Lung (tissue), 17 donors: ENCODE measurements at places on chromosomes 7 and 10. TPM values are rescaled to one million over a fixed set of nuclear protein-coding genes. Genes with fewer than 3 reads are reported as not detected.

- DNase-seq, result no peak
Observed at GRCh38 chr10:63554657-63555056, 33.5 kb downstream of the REEP3 start.

- DNase-seq, result peak; percentile 93
Observed at GRCh38 chr10:96043033-96043892, at the start of gene CCNJ. TSS of gene CCNJ (plus strand) at chr10:96043583. CDS start at chr10:96044394, 811 bp downstream.

- DNase-seq, result no peak
Observed at GRCh38 chr7:16554518-16555236, 28.1 kb downstream of the LRRC72 start.

DNA sequence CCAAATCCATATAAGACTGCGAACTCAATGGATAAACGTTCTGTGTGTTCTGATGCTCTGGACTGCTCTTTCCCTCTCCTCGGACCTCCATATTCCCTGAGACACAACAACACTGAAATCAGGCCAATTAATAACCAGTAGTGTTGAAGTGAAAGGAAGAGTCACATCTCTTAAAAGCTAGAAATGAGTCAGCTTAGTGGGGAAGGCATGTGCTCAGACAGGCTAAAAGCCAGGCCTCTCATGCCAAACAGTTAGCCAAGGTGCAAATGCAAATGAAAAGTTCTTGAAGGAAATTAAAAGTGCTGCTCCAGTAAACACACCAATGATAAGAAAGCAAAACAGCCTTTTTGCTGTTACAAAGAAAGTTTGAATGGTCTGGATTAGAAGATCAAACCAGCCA is 29.3 kb downstream of the TNS3 start:
- no peak for DNase-seq

GRCh38 chr10:78584681-78585080 is 484.1 kb upstream of the ZMIZ1 start:
- peak; percentile 64 for DNase-seq

DNA sequence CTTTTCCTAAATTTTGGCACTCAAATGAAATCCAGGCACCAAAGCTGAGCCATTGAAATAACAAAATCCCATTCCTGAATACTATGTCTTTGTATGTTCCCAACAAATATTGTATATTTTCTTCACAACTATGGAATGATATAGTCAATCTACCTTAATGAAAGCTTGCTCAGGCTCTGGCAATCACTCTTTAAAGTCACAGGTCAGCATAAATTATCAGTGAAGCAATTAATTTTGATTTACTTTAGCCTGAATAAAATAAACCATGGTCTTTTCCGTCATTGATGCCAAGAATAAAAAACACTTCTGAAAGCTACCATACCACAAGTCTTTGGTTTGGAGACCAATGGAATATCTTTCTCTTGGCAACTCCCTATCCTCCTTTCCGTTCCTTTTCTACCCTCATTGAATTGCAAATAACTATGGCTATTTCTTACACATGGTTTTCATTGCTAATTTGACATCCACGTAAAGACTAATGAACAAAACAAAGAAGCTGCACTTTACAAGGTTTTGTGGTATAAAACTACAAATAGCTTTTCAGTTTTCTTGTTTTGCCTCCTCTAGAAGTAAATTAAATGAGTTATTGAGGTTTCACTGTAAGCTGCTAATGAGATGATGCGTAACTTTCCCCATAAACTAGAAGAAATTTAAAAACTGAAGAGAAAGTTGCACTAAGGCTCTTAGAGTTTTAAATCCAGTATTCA is 166.6 kb downstream of the TAX1BP1 start:
- DNase-seq, result no peak

DNA sequence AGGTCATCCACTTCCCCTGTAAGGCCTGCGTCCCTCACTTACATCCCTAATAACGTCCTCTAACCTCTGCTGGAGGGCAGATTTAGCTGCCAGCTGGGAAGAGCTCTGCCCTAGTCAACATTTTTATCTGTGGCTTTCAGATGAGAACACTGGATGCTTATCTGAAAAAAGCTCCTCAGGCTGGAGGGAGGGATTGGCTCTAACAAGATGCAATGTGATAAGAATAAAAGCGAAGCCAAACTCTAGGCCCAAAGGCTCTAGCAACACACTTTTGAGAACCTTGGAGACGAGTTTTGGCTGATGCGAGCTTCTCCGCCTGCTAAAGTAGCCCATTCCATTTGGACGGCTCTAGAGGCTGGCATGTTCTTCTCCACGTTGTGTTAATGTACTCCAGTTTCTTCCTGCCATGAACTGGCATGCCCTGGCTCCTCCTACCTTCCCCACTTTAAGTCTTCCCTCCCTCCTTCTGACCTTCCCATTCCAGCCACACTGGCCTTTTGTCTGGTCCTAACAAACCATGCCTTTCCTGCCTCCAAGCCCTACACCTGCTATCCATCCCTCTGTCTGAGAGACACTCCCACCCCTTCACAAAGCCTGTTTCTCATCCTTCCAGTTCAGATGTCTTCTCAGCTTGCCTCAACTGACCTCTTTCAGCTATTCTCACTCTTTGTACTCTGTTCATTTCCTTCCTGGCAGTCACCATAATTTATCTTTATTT is 62.5 kb upstream of the ATRNL1 start:
- DNase-seq, result no peak

GRCh38 chr7:105216786-105217185 is 171.9 kb downstream of the SRPK2 start:
- no peak for DNase-seq

- no peak for DNase-seq
Observed at GRCh38 chr10:127036987-127037386, 131.8 kb downstream of the DOCK1 start.

DNA sequence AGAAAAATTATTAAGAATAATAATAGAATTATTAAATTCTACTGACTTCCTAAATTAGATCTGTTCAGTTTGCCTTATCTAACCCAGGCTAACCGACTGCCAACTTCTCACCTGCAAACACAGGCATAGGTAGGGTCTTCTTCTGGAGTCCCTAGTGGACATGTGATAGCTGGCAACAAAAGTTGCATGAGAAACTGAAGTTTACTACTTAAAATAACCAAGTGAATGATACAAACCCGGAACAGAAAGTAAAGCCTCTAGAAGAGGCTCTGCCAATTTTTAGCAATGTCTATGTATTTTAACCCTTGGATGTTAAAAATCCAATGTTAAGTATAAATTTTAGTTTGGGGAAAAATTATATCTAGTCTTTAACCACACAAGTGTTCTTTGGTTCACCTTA is 37.6 kb downstream of the NDUFB2 start:
- DNase-seq, result no peak

DNA sequence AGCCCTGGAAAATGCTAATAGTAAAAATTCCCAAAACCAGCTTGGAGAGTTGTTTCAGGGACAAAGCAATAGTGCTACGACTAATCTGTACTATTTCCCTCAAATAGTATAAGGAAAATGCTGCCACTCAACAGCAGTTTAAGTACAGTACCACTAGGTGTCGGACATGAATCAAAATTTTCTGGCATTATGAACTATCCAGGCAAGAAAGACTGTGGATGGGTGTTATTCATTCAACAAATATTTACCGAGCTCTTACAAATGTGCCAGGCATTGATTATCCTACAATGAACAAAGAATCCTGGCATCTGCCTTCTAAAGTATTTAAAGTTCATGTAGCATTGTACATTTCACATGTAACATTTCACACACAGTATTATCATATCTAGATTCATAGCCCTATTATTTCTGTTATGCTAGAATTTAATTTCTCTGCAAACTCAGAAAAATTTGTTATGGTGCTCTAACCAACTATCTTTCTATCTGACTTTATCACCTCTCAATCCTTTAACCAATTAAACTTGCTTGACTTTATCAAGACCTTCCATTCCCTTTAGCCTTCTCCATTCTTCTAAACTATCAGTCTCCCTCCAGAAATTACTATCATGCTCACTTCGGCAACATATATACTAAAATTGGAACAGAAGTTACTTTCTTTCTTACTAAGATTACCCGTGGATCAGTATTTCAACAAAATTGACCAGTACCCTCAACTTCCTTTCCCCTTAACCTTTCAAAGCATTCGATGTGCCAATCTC is 80.6 kb downstream of the ARHGAP21 start:
- peak; percentile 88 for DNase-seq

GRCh38 chr10:31930023-31930751 is 1.6 kb upstream of the ARHGAP12 start:
- DNase-seq, result peak; percentile 65

GRCh38 chr7:2433713-2434550 is 30.5 kb downstream of the CHST12 start:
- DNase-seq, result no peak

DNA sequence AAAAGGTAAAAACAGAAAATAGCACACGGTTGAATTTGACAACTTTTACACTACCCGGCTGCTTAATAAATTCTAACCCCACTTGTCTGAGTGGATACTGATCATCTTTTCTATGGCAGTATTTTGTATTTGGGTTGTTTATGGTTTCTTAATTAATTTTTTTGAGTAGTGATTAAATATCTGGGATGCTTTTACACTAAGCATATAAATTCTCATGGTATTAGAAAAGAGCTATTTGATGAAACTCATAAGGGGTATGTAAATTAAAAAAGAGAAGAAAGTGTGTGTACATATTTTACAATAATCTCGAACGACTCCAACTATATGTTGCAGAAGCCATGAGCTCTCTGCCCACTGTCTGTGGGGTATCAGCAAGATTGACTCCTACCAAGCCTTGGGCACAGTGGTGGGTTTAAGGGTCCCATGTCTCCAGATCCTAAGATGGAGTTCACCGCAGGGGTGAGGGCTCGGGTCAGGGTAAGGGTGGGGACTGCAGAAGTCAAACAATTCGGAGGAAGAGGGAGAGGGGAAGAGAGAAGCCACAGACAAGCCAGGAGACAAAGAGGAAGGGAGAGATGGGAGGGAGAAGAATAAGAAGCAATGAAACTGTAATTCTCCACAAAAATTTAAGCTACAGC is 7.6 kb upstream of the HOXA13 start:
- DNase-seq, result no peak

DNA sequence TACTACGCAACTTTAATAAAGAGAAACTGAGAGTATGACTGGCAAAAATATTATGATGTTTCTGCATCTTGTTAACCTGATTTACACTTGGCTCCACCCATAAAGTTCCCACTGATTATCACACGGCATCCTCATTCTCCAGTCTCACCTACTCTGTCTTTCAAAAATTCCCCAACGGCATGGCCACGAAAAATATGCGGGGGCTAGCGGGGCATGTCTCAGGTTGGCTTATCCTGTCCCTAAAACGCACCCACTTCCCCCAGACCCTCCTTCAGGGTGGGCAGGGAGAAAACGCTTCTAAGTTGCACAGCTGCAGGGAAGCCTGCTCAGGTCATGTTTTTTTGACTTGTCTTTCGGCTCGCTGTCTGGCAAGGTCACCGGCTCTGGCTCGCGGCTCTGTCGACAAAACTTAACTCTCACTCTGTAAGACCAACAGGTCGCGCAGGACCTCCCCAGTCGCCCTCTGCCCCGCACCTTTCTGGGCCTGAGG is 3.8 kb downstream of the CDK6 start:
- no peak for DNase-seq

GRCh38 chr7:28349637-28350036 is 62.7 kb upstream of the CREB5 start:
- no peak for DNase-seq

DNA sequence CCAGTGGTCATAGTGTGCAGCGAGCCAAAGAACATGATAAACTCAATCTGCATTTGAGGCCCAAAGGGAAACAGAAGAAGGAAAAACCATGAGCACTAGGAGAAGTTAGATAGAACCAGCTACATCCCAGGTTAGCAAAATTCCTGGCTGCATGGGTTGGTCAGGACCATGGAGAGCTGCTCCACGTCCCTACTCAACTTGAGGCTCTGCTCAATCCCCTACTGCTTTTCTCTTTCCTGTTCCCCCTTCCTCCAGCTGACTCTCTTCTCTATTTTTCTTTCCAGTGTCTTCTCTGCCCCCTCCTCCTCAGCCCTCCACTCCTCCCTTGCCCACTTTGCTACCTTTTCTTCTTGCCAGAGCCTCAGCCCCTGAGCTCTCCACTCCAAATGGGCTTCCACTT is 21.9 kb upstream of the VSIR start:
- peak; percentile 74 for DNase-seq

Gene PTER
- polyA plus RNA-seq, result 8.4 TPM

Gene PTN
- 4.2 TPM for polyA plus RNA-seq

Gene PANK1
- 2.9 TPM for polyA plus RNA-seq
